GF-D8 (cell line): ENCODE measurements at places on chromosomes 6 and 20.

DNA sequence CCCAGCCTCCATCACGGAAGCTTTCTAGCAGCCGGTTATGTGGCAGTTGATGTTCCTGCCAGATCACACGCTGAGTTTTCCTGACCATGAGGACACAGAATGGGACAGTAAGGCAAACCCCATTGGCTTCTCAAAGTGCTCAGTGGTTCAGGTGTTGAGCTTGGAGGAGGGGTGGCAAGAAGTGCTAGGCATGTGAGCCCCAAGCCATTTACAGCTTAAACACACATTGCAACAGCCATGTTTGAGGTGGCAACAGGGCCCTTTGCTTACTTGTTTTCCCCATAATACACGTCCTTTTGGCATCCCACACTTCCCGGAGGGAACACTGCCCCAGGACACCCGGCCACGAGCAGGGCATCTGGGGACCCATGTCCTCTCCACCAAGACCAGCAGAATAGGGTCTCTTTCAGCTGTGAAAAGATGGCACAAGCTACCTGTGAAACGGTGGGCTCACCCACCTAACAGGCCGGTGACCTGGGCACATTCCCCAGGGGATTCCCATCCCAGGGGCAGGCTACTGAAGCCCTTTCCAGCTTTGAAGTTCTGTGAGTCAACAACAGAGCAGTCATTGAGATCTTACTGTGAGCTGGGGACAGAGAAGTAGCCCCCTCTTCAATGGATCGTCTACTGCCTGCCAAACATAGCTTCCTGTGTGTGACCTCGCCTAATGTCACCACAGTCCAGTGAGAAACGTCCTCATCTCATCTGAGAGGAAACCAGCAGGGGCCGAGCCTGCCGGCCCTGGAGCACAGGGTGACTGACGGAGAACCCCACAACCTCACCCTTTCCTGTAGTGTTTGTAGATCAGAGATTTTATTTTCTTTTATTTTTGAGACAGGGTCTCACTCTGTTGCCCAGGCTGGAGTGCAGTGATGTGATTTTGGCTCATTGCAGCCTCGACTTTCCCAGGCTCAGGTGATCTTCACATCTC lies 4.0 kb upstream of the TLDC2 start:
- no peak for DNase-seq

DNA sequence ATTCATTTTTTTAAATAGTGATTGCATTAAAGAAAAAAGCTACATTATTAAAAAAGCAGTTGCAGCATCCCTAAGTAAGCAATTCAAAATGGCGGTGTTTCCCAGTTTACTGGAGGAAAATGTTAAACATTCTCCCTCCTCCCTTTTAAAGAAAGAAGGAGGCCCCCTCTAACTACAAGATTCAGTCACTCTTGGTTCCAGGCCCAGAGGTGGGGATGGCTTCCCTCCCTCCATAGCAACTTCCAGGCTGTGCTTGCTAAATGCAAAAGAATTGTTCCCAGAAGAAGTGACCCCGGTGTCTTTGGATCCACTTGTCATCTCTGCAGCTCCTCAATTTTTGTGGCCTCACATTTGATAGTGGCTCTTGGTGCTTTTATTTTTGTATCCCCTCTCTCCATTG lies 165.9 kb downstream of the SOBP start:
- DNase-seq, result no peak

DNA sequence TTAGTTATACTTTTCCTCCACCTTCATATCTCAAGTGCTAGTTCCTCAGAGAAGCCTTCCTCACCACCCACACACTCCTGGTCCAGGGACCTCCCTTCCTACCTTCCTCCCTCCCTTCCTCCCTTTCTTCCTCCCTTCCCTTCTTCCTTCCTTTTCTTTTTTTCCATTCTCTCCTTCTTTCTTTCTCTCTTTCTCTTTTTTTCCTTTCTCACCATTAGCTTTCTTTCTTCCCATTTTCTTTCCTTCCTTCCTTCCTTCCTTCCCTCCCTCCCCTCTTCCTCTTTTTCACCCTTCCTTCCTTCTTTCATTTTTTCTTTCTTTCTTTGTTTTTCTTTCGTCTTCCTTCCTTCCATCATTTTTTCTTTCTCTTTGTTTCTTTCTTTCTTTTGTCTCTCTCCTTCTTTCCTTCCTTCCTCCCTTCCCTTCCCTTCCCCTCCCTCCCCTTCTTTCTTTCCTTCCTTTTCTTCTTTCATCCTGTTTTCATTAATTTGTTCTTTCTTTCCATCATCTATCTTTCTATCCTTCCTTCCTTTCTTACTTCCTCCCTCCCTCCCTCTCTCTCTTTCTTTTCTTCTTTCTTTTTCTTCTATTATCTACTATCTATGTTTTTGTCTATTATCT lies 416.0 kb downstream of the PLCB1 start:
- no peak for DNase-seq

GRCh38 chr6:51929934-51930574 lies 157.4 kb downstream of the PKHD1 start:
- no peak for DNase-seq

DNA sequence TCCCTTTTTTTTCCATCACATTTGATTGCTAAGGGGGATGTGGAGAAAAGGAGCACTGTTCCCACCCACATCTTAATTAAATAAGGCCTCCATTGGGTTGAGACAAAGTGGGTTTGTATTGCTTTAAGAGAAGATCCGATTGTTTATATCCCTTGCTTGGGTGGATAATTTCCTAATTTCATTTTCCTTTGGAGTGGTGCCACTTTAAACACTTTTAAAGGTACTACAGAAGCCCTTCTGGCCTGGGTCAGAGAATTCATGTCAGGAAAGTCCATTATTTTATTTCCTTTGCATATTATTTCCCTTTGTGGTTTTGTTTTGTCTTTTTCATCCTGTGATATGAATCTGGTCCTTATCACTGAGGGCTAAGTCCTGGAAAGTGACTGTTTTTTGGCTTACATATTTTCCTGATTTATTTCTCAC lies 56.9 kb downstream of the PHACTR2 start:
- DNase-seq, result no peak

- no peak for DNase-seq
Measured at GRCh38 chr6:50993941-50994720, 175.5 kb downstream of the TFAP2B start.

- no peak for DNase-seq
Measured at GRCh38 chr6:106764353-106764980, 135.1 kb downstream of the QRSL1 start.

DNA sequence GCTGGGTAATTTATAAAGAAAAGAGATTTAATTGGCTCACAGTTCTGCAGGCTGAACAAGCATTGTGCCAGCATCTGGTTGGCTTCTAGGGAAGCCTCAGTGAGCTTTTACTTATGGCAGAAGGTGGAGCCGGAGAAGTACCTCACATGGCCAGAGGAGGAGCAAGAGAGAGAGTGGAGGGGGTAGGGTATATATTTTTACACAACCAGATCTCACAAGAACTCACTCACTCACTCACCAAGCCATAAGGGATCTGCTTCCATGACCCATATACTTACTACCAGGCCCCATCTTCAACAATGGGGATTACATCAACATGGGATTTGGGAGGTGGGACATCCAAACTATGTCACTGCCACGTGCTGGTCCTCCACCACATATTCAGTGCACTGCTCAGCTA lies 152.6 kb upstream of the PRND start:
- no peak for DNase-seq

DNA sequence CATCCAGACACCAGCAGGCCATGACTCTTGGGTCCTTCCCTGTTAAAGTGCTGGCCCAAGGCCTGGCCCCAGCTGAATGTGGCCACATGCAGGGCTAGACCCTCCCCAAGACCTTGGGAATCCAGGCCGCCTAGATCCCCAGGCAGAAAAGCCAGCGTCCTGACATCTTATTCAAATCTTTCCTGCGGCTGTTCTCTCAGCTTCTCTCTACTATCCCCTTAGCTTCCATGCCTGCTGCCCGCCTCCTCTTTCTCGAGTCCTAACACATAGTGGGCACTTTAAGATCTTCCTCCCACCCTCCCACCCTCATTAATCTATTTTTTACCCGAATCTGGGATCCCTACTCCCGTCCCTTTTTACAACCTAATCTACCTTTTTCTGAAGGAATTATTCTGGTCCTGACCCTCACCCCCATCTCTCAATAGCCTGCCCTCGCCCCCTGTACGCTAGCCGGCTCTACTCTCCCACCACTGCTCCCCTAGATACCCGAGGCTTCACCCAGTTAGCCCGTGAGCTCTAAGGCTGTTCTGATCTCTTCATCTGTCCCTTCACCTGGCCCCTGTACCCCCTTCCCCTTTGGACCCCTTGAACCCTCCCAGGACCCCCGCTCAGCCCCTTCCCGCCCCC lies at the start of gene CCHCR1:
Gene CCHCR1, minus strand, starts transcription at position 290 of the 627 bp plus-strand sequence. Its CDS starts 202 bp downstream, at position 88.
- no peak for DNase-seq

GRCh38 chr6:44217332-44218143 lies 812 bp downstream of the MYMX start:
- DNase-seq, result no peak

DNA sequence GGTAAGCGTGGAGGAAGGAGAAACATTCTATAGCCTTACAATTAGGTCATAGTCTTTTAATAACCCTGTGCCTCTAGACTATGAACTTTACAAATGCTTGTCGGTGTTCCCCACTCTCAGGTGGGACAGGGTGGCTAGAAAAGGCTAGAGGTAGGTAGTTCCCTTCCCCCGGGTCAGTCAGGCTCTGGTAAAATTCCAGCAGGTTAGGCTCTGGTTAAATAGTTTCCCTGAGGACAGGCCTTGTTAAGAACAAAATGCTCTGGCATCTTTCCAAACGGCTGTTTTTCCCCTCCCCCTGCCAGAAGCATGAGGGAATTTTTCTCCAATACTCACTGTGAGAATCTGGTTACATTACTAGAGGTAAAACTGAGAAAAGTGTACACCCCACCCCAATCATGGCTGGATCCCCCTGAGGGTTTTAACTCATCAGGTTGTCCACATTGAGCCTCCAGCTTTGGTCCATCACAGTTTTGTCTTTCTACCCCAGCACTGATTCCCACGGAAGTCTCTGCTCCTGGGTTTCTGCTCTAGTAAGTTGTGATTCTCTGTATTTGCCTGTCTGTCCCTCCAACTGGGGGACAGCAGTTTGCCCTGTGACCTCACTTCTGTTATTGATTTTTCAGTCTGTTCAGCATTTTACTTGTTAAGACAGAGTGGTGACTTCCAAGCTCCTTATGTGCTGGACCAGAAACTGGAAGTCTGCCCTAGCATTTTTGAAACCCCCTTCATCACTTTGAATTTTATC lies 84.7 kb upstream of the ADGRF1 start:
- no peak for DNase-seq

- no peak for DNase-seq
Measured at GRCh38 chr6:54515013-54515412, 206.8 kb downstream of the TINAG start.

DNA sequence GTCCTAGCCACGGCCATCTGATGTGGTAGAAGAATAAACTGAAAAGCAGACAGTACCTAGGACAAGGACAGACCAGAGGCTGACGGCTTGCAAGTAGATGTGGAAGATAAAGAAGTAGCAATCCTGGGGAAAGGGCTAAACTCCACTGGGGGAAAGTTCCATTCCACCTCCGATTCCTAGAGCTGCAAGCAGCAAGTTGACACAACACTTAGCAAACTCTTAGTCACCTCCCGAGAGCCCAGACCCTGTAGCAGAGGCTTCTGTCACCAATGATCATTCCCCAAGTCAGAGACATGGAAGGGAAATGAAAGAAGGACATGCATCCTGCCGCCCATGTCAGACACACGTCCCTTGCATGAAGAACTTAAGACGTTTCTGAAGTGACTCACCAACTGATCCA lies 99.2 kb upstream of the RPS6KA2 start:
- no peak for DNase-seq

DNA sequence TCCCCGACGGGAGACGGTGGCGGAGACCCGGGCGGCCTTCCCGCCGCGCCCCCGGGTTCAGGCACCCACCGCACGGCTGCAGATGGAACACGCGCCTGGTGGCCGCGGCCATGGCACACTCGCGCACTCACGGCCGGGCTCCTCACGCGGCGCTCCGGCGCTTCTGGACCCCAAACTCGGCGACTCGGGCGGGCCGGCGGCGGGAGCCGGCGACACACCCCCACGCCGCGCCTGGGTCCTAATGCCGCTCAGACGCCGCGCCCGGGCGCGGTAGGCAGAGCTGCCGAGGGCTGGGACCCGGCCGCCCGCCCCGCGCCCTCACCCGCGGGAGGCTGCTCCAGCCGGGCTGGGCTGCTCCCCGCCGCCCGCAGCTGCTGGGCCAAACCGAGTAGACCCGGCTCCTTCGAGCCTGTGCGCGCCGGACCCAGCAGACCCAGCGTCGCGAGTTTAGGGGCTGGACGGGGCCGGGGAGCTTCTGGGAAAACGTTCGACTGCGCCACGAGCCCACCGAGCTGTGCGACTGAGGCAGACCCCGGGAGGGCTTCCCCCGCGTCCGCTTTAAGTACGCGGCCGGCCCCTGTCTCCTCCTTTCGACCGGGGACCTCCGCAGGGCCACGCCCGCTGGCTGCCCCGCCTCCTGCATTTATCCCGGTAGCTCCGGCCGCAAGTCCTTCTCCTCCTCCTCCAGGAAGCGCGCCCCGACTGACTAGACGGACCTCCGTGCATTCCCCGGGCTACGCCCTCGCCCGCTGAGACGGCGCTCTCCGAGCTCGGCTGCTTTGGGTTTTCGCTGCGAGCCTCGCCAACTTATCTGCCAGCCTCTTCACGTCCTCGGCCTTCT lies at the start of gene SLC4A11:
Gene SLC4A11, minus strand, starts transcription at position 165 of the 841 bp plus-strand sequence. Its CDS starts 53 bp downstream, at position 112.
- no peak for DNase-seq

DNA sequence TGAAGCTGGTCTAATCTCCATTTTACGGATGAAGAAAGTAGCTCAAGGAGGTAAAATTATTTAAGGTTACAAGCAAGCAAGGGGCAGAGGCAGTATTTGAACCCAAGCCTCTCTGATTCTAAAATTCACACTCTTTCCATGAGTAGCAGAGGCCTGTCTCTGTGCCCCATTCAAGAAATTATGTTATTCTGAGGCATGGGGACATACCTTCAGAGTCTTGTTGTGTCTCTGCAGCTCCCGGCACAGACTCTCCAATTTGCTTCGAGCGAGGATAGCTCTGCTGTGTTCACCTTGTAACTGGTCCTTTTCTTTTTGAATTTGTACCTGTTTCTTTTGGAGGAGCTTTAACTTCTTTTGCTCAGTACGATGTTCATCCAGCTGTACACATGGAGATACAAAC lies 21.5 kb downstream of the TXLNB start:
- no peak for DNase-seq

DNA sequence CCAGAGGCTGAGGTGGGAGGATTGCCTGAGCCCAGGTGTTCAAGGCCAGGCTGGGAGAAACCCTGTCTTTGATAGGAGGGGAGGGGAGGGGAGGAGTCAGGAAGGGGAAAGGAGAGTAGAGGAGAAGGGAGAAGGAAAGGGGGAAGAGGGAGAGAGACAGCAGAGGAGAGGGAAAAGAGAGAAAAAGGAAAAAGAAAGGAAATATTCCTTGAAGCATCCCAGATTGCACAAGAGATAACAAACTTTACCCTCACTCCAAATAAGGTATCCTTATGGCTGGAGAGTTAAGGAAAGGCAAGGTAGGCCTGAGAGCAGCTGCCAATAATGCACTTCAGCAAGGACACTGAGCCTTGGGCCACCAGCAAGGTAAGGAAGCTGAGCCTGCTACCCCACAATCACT lies 166.3 kb upstream of the SLC22A16 start:
- DNase-seq, result no peak

DNA sequence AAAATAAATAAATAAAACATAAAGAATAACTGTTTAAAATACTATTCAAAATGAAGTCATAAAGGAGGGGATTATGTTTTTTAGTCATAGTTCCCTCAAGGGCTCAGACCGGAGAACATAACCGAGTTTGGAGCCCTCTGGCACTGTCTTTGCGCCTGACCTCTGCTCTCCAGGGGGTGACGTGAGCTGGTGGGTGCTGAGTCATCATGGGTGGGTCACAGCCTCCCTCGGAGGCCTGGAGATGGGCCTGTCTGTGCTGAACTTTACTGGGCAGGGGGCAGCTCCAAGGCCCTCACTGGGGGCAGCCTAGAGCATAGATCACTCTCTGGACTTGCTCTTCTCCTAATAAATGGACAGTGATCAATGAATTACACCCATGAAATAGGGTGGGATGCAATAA lies 3.1 kb upstream of the MAVS start:
- peak; percentile 7 for DNase-seq
